ENCODE measurements at places on chromosomes 2 and 18. TPM values are rescaled to one million over a fixed set of nuclear protein-coding genes. Genes with fewer than 3 reads are reported as not detected.

Gene AP1S3
- 180 TPM for total RNA-seq

DNA sequence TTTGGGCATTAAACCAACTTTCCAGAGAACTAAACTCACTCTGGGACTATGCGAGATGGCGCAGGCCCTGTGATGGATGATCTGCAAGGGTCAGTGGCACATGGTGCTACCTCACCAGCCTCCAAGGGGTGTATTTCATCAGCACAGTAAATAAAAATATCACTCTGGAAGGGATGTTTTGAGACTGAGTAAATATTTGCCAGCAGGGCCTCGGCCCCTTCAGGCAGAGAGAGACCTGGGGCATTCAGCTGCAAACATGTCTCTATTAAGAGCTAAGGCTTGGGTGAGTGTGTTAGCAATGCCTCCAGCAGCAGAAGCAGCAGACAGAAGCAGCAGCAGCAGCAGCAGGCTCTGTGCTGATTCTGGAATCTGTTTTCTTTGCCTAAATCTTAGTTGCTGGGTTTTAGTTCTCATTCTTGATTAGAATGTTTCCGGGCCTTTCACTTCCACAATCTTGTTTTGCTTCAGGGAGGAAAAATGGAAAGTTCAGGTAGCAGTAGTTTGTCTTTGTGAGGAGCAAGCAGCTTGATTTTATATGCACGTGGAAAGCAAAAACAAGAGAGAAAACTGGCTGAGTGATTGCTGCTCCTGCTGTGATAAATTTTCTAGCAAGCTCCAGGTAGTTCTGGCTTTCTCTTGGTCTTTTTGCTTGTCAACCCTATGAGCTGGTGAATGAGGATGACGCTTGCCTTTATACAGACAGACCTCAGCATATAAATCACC, 18.6 kb downstream of the ADCYAP1 start:
- H3K27ac ChIP-seq: no peak overlapping the region
- no peaks in the 10 kb centered on the region for H3K27me3 ChIP-seq
- H3K36me3 ChIP-seq: no peaks in the 10 kb centered on the region
- no peaks in the 10 kb centered on the region for H3K4me1 ChIP-seq
- DNase-seq: peak; percentile 11
- H3K4me3 ChIP-seq: no peak overlapping the region

- no peaks in the 10 kb centered on the region for H3K36me3 ChIP-seq
- H3K4me1 ChIP-seq: no peaks in the 10 kb centered on the region
- H3K27ac ChIP-seq: no peak overlapping the region
- no peaks in the 10 kb centered on the region for H3K27me3 ChIP-seq
- DNase-seq: no peak
These were observed 212.6 kb upstream of the SP5 start for GRCh38 chr2:170502361-170503130.

DNA sequence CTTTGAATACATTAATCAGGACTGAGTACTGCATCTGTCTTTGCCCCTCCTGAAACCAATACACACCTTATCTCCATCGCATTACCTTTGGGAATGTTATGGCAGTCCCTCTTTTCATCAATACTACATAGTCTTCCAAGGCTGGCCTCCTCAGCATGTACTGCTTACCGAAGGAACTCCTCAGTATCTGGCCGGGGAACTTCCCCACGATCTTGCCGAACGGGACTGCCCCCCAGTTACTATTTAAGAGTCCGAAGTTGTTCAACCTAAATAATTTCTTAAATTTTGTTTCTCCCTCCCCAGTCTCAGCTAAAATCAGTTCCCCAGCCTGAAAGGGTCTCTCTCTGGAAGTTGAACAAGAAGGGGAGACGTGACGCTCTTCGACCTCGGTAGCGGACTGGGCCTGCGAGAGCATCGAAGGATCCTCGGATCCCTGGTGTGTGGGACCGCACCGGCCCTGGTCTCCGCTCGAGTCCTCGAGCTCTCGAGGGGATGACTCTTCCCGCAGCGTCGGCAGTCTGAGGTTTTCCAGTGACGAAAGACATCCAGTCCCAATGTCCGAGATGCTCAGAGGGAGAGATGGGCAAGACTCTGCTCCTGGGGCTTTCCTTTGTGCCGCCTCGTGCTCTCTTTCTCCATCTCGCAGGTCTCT, 489 bp downstream of the TRMT61B start:
- peak overlapping the region; percentile 93 for H3K27ac ChIP-seq
- peak overlapping the region; percentile 78 for H3K4me3 ChIP-seq
- H3K36me3 ChIP-seq: no peaks in the 10 kb centered on the region
- H3K4me1 ChIP-seq: peaks cover 7% of the 10 kb centered on the region
- no peak for DNase-seq
- no peaks in the 10 kb centered on the region for H3K27me3 ChIP-seq

All from Caco-2 (cell line).